Fibroblast of skin of scalp (primary cell): ENCODE measurements at places on chromosomes 1 and 21.

DNA sequence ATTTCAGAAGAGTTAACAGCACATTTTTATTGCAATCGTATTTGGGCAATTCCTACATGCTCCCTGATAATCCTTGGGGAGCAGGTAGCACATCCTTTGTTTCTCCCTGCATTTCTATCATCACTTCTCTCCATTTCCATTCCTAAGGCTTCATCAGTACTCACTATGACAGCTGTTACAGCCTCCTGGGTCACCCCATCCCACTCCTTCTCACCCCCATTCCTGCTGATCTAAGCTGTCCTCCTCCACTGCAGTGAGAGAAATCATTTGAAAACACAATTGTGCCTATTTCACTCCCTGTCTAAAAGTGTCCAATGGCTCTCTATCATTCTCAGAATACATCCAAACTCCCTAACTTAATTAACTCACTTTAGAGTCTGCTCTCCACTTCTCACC is 17.0 kb upstream of the TSPAN1 start:
- no peak for DNase-seq

DNA sequence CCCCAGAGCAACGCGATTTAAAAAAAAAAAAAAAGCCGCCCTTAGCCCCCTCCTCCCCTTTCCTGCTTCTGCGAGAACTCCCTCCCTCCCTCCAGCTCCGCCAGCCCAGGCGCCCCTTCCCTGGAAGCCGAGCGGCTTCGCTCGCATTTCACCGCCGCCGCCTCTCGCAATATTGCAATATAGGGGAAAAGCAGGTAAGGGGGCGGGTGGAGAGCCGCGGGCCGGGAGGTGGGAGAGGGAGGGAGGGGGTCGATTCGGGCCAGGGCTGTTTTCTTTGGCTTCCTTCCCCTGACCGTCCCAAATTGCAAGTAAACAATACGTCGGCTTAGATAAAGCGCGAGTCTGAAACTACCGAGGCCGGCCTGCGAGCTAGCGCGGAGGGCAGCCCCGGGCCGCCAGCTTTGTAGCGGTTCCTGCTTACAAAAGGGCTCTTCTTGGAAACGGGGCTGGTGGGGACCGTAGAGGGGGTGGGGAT is 408 bp downstream of the LMO4 start:
- DNase-seq, result peak; percentile 48

DNA sequence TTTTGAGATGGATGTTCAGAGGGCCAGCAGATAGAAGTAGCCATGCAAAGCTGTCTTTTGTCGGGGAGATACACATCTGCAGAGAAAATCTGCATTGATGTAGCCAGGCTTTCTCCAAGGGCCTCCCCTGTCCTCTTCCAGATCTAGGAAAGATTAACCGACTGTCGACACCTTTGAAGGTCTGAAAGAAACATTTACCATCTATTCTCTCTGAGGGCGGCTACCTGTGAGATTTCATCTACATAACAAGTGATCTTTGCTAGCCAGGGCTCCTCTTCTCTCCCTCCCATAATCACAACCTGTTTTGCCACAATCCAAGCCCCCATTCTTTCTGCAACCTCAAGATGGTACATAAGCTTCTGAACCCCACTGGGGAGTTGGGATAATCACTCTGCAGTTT is 193.6 kb downstream of the RGS7 start:
- DNase-seq, result no peak

- peak; percentile 57 for DNase-seq
These were observed 19.6 kb upstream of the SPAG17 start for GRCh38 chr1:118204648-118205047.

- DNase-seq, result no peak
These were observed 3.9 kb downstream of the TMEM63A start for GRCh38 chr1:225878282-225878681.

DNA sequence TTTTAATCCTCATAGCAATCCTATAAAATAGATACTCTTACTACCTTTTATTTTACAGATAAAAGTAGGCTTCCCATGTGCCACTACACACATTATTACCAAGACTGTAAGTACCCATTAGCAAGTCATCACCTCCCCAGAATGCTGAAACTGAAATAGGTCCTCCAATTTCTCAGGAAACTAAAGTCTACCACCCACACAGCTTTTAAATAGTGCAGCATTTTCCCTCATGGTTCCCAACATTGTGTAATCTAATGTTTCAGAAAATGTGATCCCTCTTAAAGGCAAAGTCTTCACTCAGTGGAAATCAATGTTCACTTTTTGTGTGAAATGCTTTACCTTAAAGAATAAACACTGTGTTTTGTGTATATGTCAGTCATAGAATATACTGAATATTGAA is 356.5 kb downstream of the GPATCH2 start:
- no peak for DNase-seq

DNA sequence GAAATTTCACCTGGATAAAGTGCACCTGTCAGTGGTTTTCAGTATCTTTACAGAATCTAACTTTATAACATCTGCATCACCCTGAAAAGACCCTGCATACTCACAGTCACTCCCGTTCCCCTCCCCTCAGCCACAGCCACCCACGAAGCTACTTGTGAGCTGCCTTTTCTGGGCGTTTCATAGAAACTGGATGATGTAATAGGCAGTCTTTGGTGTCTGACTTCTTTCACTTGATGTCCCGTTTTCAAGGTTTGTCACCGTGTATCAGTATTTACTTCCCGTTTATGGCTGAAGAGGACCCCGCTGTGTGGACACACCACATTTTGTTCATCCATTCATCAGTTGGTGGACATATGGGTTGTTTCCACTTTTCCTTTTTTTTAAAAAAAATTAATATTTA is 47.8 kb upstream of the LRRC3 start:
- DNase-seq, result no peak

DNA sequence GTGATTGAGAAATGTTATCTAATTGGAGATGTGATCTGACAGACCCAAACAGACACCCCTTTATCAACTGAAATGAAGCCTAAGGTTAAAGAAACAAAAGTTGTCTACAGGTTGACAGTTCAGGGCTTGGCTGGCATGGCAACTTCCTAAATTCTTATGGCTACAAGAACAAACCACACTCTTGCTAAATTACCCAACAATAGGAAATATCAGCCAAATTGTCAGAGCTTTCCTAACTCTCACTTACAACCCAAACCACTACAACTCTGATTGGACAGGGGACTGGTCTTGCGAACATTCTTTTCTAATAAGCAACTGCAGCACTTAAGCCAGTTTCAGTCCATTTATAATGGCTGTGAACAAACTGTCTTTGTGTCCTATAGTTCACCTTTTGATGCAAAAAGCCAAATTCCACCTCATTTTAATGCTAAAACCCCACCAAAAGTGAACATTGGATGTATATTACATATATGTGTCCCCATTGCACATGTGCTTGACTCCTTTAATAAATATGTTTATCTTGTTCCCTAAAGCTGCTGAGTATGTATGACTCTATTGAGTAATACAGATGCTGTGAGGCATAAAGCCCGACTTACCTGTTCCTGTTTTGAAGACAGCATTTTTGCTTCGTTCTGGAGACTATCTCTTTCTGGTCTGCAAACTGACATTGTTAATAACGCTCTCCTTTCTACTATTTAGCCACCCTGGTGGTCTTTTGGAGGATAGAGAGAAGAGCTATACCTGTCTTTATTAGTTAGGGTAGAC is 101.3 kb upstream of the HMCN1 start:
- DNase-seq, result peak; percentile 29

DNA sequence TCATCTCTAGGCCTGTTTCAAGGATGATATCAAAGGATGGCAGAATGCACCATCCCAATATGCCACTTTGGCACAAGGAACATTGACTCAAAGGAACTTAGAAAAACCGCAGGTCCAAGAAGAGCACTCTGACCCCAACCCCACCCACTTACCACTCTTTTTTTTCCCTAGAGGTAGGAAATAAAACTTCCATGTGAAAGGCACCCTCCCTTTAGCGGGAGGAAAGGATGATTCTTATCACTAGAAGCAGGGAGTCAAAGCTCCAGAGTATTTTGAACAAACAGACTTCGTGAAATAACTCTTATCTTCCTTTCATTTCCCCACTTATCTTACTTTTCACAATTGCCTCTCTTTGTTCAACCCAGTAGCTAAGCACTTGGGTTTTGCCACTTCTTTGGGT is 22.2 kb downstream of the PSMG1 start:
- DNase-seq, result no peak

GRCh38 chr1:111164151-111164550 is 24.1 kb downstream of the CEPT1 start:
- DNase-seq, result no peak

- DNase-seq, result no peak
These were observed 12.8 kb downstream of the ZDHHC18 start for GRCh38 chr1:26839339-26839722.

DNA sequence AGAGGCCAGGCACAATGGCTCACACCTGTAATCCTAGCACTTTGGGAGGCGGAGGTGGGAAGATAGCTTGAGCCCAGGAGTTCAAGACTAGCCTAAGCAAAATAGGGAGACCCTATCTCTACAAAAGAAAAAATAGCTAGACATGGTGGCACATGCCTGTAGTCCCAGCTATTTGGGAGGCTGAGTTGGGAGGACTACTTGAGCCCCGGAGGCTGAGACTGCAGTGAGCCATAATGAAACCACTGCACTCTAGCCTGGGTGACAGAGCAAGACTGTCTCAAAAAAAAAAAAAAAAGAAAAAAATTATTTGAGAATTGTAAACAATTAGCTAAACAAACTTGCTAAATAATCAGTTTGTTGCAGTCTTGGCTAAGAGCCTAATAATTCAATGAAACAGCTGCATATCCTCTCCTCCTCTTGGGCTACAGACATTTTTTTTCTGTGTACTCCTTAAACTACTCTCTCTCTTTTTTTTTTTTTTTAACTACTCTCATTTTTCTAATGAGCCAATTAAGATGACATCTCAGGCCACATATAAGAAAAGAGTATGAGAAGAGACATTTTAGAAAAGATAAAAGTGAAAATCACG is 10.5 kb upstream of the DNAJB4 start:
- DNase-seq, result no peak

DNA sequence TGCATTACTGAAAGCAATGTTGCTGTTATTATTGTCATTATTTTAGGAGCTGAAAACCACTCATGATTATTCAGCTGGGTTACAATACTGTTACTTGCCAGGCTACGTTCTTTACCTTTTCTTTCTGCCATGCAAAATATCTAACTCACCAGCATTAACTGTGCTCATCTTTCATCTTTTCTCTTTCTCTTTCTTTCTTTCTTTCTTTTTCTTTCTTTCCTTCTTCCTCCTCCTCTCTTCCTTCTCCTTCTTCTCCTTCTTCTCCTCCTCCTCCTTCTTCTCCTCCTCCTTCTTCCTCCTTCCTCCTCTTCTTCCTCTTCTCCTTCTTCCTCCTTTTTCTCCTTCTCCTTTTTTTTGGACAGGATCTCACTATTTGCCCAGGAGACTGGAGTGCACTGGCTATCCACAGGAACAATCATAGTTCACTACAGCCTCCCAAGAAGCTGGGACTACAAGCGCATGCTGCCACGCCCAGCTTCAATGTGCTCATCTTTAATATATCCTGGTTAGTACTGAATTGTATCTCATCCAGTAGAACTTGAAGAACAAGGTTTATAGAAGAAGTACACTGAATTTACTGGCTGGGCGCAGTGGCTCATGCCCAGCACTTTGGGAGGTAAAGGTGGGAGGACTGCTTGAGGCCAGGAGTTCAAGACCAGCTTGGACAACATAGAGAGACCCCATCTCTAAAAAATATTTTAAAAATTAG is 6.9 kb upstream of the ZMYM4 start:
- DNase-seq, result no peak

DNA sequence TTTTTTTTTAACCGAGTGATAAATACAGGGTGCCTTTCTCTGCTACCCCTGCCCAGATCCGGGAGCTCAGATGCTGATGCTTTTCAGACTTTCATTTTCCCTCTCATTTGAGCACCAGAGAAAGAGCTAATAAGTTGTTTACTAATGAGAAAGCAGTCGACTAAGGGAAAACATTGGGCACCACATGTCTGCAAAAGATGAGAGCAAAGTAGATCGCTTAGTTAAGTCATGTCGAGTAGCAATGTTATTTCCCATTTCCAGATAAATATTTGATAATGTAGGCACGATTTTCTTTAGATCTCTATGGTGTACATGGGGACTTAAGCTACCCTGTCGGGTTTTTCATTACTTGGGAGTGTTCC is 1.2 kb downstream of the PKN2 start:
- DNase-seq, result no peak

DNA sequence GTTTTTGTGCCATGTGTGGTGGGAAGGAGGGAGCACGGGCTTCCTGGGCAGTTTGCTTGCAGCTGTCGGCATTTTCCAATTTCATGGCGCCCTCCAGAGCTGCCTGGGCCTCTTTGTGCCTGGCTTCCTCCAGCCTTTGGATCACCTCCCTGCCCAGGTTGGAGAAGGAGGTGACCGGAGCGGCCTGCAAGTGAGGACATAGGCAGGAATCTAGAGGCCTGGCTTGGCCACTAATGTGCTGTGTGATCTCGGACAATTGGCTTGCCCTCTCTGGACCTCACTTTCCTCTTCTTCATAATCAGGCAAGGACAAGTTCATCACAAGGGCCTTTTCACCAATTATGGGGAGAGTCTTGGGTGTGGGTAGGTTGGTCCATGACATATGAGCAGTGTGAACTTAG is 245.1 kb downstream of the MATN1 start:
- DNase-seq, result no peak
